Stimulated activated CD8-positive, alpha-beta memory T cell treated with anti-CD3 and anti-CD28 coated beads, Interleukin-12 subunit alpha, Interleukin-12 subunit beta, amount 100 ng/mL, for 4 hours (primary cell): ENCODE measurements at places on chromosomes 3 and 15.

DNA sequence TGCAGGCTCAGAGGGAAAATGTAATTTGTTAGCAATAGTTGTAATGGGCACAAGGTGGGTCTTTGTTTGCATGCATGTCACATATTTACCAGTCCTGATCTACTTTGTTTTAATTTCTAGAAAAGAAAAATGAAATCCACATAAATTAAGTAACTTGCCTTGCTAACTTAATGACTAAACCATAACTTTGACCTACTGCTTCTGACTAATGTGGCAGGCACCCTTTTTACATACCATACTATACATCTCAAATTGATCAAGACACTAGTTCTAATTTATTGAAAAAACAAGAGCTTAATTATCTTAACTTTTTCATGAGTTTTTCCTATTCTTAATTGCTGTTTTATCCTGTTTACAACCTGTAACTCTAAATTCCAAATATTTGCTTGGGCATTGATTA lies 93.2 kb downstream of the ATP11B start:
- DNase-seq = no peak

GRCh38 chr3:135368316-135368715 lies 573.3 kb downstream of the EPHB1 start:
- DNase-seq = no peak

GRCh38 chr3:188752850-188753249 lies 418.9 kb upstream of the TPRG1 start:
- DNase-seq = no peak

DNA sequence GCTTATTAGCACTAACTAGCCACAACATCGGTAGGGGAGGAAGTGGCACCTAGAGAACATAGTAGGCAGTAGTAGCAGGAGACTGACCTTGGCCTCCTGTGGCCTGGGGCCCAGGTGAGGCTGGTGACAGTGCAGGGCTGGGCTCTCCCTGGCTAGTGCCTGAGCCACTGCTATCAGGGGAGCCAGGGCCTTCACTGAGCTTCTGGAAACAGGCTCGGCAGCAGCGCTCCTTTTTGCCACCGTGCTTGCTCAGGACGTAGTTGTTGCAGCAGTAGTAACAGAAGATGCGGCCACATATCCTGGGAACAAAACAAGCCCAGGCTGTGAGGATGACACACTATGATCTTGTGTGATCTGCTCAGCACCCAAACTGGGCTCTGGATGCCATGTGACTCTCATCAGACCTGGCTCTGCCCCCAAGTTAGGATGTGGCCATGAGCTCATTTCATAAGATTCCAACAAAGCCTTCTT lies 15.1 kb downstream of the CXCR6 start:
- no peak for DNase-seq

DNA sequence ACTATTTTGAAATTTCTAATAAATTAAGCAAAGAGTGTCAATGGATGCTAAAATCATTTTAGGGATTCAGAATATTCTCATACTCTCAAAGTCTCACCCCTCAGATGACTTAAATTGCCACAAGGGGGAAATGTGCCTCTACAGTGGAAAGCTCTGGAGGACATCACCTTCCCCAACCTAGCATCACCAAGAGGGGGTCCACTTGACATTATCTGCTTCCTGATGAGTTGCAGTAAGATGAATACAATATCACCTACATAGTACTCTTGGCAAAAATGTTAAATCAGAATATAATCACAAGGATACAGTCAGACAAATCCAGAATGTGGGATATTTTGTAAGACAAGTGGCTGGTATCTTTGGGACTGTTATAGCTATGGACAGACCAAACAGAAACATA lies 290.1 kb downstream of the MFSD1 start:
- no peak for DNase-seq

DNA sequence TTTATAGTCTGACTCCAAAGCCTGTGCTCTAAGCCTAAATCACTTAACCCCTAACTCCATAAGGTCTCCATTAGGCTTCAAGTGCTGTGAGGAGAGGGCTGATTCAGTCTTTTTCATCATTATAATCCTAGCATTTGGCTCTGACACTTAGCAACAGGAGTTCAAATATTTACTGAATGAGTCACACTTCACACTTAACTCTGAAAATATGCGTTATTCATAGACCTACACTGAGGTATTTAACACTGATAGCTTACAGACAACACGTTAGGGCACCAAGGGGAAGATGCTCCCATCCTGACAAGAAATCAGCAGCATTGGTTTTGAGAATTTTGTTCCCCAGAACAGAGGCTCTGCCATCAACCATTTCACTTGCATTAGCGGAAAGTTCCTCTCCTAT lies 53.5 kb downstream of the MSL2 start:
- DNase-seq = no peak

- no peak for DNase-seq
Observed at GRCh38 chr3:63878394-63879060, 14.9 kb downstream of the ATXN7 start.

DNA sequence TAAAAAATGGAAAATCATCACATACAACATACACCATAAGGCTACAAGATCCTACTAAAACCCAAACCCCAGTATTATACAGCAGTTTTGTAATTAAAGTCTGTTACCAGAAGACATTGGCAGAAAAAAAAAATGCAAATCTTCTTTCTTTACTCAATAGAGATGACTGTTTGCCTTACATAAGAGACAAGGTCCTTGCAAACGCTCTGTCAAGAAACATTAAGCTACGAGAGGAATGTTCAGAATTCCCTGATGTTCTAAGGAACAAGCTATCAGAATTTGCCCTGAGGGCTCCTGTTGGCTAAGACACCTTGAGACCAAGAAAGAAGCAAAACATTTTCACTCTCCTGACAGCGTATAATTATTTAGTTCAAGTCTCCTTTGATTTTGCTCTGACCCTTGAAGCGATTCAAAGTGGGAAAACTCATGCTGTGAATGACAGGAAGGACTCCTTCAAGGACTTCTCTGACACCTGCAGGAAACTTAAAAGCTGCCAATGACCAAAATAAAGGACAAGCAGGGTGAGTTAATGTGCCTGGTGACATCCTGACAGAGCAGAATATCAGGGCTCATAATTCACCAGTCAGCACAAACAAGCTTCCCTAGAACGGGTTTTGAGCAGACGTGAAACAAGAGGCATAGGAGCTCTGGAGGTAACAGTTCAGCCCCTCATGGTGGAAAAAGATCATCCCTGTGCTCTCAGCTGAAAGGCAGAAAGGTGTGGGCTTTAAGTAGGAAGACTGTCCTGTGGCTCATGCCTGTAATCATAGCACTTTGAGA lies 2.5 kb downstream of the SCAMP2 start:
- DNase-seq = no peak

- no peak for DNase-seq
Observed at GRCh38 chr3:126269354-126269753, 87.9 kb downstream of the KLF15 start.

DNA sequence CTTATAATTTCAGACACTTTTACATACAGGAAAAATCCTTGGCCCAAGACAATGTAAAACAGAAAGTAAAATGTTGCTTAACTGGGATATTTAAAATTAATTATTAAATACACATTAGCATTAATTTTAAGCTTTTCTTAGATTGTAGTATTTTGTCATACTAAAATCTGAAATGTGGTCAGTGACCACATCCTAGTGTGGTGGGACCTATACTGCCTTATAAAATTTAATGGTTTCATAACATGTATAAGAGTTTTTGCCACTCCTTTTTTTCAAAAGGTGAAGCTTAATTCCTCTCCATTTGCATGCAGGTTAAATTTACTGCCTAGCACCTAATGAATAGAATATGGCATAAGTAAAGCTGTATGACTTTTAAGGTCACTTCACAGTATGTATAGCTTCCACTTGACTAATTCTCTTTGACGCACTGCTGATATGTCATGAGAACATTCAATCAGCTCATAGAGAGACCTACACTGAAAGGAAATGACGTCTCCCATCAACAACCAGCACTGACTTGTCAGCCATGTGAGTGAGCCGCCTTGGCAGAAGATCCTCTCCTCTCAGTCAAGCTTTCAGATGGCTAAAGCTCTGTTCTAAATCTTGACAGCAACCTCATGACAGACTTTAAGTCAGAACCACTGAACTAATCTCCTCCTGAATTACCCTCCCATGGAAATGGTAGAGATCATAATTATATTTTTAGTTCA lies 847.8 kb downstream of the SI start:
- DNase-seq = no peak

DNA sequence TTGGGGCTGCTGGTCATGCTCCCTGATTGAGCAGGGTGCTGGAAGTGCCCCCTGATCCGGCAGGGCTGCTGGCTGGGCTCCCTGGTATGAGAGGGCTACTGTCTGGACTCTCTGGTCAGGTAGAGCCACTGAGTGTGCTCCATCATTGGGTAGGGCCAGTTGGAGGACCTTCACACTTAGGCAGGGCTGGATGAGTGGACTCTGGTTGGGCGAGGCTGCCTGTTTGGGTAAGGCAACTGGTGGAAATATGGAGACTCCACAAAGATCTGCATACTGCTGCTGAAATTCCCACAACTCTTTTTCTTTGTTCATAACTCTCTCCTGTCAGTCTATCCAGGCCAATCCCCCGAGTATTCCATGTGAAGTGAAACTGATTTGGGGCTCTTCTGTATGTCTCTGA lies 80.8 kb downstream of the CD200 start:
- DNase-seq = no peak

DNA sequence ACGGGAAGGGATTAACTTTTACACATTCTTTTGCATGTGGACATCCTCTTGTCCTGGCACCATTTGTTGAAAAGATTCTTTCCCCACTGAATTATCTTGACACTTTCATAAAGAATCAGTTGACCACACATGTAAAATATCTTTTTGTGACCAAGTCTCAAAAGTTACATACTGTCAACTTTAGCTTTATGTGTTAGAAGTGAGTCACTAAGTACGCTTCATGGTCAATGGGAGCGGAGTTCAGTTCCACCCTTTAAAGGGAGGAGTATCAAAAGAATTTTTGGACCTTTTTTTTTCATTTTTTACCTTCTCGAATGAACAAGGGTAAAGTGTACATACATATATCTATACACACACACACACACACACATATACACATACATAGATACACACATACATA lies 35.4 kb downstream of the MAPK6 start:
- DNase-seq = no peak

- no peak for DNase-seq
Observed at GRCh38 chr15:95845862-95846515, 484.5 kb upstream of the NR2F2 start.

- no peak for DNase-seq
Observed at GRCh38 chr15:85276508-85276907, 103.9 kb upstream of the AKAP13 start.

DNA sequence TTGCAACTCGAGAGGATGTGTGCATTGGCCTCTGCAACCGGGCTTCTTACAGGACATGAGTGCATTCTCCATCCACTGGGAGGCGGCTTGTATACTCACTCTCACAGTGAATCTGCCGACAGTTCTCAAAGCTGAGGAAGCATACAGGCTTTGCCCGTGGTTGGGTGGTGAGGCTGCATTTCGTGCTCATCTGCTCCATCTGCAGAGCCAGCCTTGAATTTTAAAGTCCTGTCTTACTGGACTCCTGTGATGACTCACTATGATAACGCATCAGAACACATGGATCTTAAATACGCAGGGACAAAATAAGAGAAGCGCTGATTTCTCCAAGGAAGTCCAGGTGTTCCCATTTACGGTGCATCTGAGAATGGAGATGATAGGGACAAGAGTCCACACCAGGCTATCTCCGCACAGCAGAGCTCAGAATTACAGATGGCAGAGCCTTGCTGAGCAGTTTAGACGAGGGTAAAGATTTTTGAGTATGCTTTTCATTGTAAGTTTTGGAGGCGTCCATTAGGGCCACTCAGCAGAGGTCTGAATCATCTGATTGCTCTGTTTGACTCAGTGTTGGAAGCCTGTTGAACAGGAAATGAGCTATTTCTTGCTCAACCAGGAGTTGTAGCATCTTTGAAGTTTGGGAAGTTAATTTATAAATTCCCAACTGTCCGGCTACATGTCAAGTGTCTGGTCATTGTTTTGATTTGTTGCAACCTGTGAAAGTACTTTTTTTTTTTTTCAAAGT lies 87.1 kb downstream of the GABRG3 start:
- DNase-seq = no peak

GRCh38 chr3:96779810-96780209 lies 34.6 kb upstream of the EPHA6 start:
- DNase-seq = no peak

DNA sequence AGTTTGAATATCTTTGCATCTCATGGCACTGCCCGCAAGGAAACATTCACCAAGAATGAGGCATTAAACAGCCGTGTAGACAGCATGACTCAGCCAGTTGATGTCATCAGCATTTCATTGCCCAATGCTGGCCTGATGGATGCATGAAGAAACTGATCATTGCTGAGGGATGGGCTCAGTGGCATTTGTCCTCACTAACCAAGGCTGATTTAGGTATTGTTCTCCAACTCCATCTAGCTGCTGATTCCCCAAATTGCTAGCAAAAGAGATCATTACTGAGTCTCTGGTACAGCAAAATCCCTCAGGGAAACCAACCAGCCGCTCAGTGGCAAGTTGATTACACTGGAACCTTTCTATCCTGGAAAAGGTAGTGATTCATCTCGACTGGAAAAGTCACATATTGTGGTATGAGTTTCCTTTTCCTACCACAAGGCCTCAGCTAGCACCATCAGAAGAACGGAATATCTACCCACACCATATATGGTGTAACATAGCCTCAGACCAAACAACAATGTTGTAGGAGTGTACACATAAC lies 186.5 kb upstream of the GAP43 start:
- no peak for DNase-seq

DNA sequence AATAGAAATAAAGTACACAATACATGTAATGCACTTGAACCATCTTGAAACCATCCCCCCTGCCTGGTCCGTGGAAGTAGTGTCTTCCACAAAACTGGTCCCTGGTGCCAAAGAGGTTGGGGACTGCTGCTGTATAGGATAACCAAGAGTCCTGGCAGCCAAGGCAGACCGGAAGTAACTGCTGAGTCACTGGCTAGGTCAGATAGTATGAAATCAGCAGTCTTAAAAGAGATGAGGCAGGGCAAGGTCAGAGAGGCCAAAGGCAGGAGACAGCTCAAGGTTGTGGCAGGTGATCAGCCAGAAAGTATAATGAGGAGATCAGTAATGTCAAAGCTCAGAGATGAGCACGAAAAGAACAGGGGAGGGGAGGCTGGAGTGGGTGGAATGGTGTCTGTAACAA lies 60.2 kb downstream of the MAP3K13 start:
- DNase-seq = no peak

DNA sequence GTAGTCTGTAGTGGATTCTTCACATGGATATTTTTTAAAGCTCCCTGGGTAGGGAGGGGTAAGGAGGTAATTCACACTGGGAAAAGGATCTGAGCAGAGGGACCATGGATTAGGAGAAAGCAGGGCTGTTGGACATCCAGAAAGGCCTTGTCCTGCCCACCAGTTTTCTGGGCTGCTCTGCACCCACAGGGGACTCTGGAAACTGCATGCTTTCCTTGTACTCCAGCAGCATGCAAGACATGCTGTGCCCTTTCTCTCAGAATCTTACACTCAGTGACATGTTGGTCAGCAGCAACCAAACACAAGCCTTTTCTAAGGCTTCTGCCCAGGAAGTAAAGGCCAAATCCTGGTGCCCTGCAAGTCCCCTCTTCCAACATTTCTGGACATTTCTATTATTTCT lies 2.5 kb upstream of the FBN1 start:
- no peak for DNase-seq
